ENCODE measurements at places on chromosomes 5 and 9.

DNA sequence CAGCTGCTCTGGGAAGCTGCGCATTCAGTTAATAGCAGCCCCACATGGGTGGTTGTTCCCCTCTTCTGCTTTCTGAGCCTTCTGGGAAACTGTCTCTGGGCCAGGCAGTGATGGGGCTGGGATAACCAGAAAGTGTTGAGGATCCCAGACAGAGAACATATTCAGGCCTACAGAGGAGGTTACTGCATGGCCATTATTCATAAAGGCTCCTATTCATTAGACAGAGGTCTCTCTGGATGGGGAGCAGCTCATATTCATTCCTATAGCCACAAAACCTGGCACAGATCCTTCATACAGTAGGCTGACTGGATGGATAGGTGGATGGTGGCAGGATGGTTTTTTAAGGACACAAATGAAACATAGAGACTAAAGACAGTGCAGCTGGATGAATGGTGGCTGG lies 76.3 kb downstream of the HSPA4 start:
- peak; percentile 8 for DNase-seq

DNA sequence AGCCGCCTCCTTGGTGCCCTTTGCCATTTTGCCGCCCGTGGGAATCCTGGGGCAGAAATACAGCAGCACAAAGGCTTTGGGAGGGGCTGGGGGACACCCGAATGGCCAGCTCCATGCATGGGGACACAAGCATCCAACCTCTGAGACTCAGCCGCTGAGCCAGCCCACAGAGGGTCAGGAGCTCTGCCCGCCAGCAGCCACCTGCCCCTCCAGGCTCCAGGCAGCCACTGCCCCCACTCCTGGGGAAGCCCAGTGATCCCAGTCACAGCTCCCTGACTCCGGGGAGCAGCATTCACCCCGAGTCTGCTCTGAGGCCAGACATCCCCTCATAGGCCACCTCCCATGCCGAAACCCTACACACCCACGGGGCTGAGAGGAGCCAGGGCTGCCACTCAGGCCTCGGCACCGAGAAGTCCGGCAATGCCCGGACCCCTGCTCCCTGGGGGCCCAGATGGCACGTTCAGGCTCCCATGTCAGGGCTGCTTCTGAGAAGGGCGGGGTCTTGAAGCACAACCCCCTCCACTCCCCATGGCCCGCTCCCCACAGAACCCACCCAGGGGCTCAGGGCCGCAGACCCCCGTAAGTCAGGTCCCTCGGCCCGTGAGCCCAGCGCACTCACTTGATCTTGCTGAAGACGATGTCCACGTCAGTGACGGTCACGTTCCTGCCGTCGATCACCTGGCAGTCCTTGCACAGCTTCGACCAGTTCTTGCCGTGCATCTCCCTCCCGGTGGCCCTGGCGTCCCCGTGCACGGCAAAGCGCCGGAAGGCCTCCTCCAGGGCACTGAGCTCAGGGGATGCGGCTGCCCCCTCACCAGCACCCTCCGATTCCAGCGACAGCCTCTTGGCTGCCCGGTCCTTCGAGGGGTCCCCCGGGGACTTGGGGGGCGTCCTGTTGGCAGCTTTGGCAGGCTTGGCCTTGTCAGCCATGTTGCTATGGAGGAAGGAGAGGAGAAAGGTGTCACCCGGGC lies 15.7 kb downstream of the TPPP start:
- no peak for DNase-seq

DNA sequence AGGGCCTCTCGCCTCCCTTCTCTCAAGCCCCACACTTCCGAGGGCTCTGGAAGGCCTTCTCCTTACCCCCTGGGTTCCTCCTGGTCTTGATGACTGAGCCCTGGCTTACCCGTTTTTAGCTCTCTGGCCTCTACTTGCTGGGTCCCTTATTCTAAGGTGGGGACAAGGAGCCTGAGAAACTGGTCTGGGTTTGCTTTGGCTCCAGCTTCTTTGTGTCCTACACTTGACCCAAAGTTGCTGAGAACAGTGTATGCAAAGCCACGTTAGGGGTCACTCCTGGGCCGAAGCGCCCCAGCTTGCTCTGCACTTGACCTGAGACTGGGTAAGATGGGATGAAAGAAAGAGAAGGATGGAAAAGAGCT lies 788 bp downstream of the ZNF346 start:
- DNase-seq, result no peak

- DNase-seq, result peak; percentile 37
Measured at GRCh38 chr5:144390133-144390532, 219.5 kb downstream of the KCTD16 start.

DNA sequence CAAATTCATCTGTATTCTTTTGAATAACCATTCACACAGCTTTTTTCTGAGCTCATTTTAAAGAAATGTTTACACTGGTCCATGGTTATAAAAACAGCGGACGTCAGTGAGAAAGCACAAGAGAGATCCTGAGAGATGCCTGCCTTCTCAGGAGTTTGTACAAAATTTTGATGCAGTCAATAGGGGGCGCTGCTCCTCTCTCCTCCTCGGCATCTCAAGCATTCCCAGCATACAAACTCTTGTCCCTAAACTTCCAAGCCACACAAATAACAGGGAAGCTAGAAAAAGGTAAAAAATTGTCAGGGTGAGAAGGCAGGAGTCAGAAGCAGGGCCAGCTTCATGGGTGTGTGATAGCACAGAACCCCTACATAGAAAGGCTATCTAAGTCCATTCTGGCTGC lies 11.2 kb upstream of the CCDC152 start:
- no peak for DNase-seq

DNA sequence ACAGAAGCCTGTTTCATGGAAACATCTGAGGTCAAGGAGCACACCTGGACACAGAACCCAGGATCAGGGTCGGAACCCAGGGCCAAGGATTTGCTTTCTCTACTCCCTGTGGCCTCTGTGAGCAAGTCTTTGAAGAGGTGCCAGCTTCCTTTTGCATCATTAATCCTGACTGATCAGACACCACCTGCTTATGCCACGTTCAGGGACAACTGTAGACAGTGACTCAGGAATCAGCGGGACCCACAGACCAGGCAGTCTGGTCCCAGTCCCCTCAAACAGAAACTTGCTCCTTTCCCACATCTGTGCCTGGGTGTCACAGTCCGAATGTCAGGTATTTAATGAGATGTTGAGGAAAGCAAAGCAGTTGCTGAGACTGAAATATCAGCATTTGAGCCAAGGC lies 154.8 kb downstream of the SGCD start:
- DNase-seq, result no peak

- DNase-seq, result peak; percentile 49
Measured at GRCh38 chr5:127562252-127562651, 44.8 kb downstream of the PRRC1 start.

DNA sequence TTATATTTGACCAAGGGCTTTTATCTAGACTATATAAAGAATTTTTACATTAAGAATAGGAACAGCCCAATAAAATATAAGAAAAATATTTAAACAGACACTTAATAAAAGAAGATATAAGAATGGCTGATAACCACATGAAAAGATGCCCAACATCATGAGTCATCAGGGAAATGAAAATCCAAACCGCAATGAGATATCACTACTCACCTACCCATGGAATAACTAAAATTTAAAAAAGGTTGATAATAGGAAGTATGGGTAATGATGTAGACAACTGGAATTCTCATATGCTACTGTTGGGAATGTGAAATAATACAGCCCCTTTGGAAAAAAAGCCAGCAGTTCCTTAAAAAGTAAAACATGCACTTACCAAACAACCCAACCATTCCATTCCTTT lies 206.9 kb upstream of the PCSK5 start:
- DNase-seq, result no peak

DNA sequence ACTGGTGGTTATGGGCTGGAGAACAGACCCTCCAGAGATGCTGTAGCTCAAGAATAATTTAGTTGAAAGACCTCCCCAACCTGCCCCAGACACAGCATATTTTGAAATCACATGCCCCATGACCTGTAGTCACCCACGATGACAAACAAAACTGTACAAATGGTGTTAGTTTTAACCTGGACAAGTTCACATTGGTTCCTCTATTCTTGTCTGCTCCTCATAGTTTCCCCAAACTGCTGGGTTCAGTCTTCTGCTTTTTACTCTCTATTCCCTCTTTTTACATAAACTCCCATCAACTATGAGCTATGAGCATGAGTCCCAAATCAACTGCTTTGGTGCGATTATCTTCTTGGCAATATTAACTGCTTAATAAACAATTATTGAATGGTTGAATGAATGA lies 365.3 kb upstream of the CLINT1 start:
- no peak for DNase-seq

DNA sequence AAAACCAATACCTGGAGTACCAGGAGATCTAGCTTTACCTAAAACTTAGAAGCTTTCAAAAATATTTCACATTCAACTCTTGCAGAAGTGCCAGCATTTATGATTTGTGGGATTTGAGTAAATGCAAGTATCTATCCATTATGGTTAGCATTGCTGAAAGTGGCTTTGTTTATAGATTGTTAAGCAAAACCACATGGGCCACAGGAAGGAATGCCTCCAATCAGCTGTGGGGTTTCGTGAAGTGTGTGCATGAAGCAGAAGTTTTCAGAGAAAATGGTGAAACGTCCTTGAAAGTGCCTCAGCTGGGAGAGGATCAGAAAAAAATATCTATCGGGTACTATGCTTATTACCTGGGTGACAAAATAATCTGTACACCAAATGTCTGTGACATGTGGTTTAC lies 4.2 kb downstream of the LECT2 start:
- DNase-seq, result no peak

DNA sequence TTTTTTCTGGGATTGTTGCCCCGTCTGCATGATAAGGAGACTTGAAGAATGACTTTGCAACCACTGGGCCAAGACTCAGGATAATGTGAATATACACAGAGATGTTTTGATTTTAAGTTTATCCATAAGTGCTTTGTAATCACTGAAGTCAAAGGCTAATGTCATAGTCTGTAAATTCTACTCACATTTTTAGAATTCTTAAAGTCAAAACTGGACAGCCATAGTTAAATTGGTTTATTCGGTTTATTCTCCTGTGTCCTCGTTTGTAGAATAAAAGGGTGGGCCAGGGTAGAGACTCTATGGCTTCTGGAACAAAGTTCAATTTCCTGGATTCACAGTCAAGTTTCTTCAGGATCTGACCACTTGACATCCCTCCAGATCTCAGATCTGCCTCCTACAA lies 327.7 kb upstream of the TNC start:
- no peak for DNase-seq
